NCI-H1105 (cell line): ENCODE measurements at places on chromosomes 2 and 18.

GRCh38 chr2:65420712-65421431, 11.5 kb downstream of the SPRED2 start:
- no peak for DNase-seq

DNA sequence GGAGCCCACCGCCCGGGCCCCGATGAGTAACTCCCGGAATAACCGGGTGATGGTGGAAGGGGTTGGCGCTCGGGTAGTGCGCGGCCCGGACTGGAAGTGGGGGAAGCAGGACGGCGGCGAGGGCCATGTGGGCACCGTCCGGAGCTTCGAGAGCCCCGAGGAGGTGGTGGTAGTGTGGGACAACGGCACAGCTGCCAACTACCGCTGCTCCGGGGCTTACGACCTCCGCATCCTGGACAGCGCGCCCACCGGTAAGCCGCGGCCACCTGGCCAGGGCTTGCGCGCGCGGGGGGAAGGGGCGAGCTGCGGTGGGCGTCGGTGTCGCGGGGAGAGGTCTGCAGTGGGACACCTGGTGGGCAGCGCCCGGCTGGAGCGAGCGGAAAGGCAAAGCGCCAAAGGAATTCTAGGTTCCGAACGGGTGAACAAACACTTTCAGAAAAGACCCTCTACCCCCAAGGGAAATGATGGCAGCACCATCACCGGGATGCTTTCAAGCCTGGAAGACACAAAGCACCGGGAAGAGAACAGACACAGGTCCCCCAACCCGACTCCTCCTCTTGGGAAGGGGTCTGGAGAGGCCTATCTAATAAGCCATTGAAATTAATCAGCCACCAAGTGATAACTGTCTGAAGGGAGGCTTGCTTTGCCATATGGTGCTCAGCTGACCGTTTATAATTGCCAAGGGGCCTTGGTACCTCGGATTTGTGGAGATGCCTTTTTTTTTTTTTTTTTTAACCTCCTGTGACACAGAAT, 1.1 kb downstream of the MIB1 start:
- peak; percentile 44 for DNase-seq

DNA sequence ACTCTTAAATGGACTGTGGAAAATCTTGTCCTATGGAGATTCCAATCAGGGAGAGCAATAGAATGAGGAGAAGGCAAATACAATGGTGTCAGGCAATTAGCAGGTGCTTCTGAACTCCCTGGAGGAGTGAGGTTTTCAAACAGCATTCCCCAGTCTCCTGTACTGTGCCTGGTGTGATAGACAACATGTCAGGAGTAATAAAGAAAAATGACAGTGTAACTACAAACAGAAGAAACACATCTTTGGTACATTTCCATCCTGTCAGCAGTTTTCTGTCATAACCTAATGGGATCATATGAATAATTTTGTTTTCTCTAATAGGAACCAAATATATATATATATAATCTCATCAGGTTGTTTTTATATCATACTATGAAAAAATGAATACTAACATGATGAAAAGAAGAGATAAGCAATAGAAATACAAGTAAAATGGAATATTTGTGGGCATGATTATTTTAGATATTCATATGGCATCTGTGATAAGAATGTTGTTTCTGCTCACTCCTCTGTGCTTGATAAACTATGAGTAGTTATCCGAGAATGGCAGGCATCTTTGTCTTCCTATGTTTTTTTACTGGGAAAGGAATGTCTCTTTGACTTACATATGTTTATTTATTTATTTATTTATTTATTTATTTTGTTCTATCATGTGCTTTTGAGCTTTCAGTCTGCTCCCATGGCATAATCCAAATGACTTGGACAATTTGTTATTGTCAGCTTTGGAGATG, 441.7 kb downstream of the TXNL1 start:
- no peak for DNase-seq

GRCh38 chr2:126932529-126932928, 33.8 kb downstream of the TEX51 start:
- no peak for DNase-seq

GRCh38 chr2:219461047-219461514, 26.4 kb downstream of the SPEG start:
- no peak for DNase-seq

DNA sequence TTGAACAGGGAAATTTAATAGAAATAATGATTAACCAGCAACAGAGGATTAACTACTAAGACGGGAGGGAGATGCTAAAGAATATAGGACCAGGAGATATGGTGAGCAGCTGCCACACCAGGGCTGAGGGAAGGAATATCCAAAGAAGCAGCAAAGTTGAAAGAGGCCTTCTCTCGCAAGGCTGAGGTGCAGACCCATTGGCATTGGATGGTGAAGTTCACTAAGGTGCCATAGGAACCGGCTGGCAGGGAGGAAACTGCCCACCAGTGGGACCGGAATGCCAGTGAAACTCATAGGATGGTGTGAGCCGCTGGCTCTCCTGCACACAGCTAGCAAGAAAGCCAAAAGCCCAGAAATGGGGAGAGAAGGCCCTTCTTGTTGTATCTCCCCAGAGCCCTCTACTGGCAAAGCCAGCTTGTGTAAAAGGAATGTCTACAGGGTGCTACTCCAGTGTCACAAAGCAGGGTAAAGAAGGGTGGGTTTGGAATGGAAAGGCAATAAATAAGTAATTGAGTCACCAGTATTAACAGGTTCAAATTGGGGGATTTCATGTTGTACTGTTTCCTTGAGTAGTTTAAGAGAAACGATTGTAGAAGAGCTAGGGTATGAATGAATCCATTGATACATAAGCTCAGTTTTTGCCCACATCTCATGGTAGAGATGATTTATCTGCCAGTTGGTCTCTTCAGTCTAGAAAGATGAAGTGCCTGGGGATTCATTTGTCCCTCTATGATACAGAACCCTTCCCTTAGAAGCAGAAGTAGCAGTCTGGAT, 36.0 kb downstream of the FARP2 start:
- no peak for DNase-seq

GRCh38 chr2:112725545-112726457, 5.0 kb downstream of the NT5DC4 start:
- DNase-seq, result no peak
